ENCODE measurements at places on chromosomes 1 and 21. TPM values are rescaled to one million over a fixed set of nuclear protein-coding genes. Genes with fewer than 3 reads are reported as not detected.
A peak's percentile ranks its signal among the peaks of the same experiment; 100 is the strongest.

GRCh38 chr1:111285879-111286278, 4.8 kb upstream of the CHIA start:
- no peaks in the 10 kb centered on the region for H3K36me3 ChIP-seq
- H3K4me1 ChIP-seq, result no peaks in the 10 kb centered on the region
- H3K27me3 ChIP-seq, result no peaks in the 10 kb centered on the region
- H3K4me3 ChIP-seq, result no peak overlapping the region
- no peak for DNase-seq

DNA sequence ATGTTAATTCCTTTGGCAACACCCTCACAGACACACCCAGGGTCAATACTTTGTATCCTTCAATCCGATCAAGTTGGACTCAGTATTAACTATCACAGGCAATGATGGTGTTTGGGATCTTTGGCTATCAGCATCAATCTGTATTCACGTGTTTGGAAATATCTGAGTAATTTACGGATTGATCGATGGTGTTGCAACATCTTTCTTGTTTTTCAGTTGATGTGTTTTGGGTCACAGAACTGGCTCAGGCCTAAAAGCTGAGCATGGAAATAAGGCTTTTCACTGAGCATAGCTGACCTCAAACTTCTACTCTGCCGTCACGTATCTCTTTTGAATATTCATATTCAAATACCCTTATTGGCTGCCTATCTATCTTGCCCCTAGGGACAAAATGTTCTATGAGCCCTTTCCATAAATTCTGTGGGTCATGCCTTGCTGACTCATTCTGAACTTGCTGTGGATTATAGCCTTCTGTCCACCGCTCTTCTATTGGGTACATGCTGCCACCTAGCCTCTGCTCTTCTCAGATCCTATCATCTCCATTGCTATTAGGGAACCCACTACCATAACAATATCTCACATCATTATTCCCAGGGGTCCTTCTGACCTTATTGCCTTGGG, 156.0 kb downstream of the PDE4B start:
- no peaks in the 10 kb centered on the region for H3K36me3 ChIP-seq
- DNase-seq, result no peak
- no peak overlapping the region for H3K4me3 ChIP-seq

DNA sequence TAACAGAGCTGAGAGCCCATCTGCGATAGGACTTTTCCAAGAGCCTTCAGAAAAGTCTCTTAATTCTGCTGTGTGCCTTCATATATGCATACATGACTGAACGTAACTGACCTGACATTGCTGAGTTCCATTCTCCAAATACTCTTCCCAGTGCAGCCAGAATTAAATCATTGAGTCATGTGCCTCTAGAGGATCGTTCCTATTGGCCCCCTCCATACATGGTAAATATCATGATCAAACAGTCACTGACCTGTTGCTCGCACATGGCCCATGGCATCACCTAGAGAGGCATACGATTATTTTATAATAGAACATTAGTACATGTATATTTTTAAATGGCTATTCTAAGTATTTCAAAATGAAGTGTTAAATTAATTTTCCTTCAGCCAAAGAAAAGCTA, 186.8 kb downstream of the PBX1 start:
- H3K4me3 ChIP-seq, result no peak overlapping the region
- peak overlapping the region; percentile 19 for H3K27ac ChIP-seq
- no peaks in the 10 kb centered on the region for H3K27me3 ChIP-seq
- peaks cover 4% of the 10 kb centered on the region for H3K36me3 ChIP-seq

DNA sequence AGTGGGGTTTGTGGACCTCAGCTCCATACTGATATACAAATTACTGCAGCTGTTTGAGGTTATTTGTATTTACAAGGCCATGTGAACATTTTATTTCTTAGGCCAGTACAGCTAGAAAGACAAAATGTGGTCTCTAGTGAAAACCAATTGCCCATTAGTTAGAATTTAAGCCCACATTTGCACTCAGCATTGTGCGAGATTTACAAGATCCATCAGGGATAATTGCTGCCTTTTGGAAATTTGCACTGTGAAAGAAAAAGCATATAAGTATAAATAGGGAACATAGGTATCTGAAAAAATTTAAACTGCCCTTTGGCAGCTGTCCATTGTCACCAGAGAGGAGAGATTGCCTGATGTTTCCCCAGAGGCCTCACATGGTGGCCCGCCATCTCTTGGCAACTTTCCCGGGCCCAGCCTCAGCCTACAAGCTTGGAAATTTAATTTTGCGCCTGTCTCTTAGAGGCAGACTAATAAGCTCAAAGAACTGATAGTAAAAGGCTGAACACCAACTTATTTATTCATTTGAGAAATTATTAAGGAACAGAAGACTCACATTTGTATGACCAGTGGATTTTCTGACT, 120.7 kb downstream of the MAP3K21 start:
- H3K27ac ChIP-seq, result no peak overlapping the region
- no peaks in the 10 kb centered on the region for H3K27me3 ChIP-seq
- no peak for DNase-seq
- no peaks in the 10 kb centered on the region for H3K4me1 ChIP-seq

- no peak overlapping the region for H3K4me3 ChIP-seq
- peaks cover 4% of the 10 kb centered on the region for H3K4me1 ChIP-seq
- no peak overlapping the region for H3K27ac ChIP-seq
- DNase-seq, result peak; percentile 60
- peaks cover 71% of the 10 kb centered on the region for H3K27me3 ChIP-seq
- no peaks in the 10 kb centered on the region for H3K36me3 ChIP-seq
These were observed 33.2 kb upstream of the PAX7 start for GRCh38 chr1:18597160-18598042.

- no peak overlapping the region for H3K27ac ChIP-seq
- DNase-seq, result no peak
- H3K36me3 ChIP-seq, result no peaks in the 10 kb centered on the region
- no peaks in the 10 kb centered on the region for H3K27me3 ChIP-seq
- no peak overlapping the region for H3K4me3 ChIP-seq
These were observed 19.0 kb upstream of the ZNF678 start for GRCh38 chr1:227544067-227545050.

GRCh38 chr1:66778969-66779368, 22.1 kb downstream of the INSL5 start:
- no peak for DNase-seq
- H3K27ac ChIP-seq, result no peak overlapping the region
- peaks cover 10% of the 10 kb centered on the region for H3K4me1 ChIP-seq
- H3K36me3 ChIP-seq, result peaks cover 2% of the 10 kb centered on the region
- H3K4me3 ChIP-seq, result no peak overlapping the region

DNA sequence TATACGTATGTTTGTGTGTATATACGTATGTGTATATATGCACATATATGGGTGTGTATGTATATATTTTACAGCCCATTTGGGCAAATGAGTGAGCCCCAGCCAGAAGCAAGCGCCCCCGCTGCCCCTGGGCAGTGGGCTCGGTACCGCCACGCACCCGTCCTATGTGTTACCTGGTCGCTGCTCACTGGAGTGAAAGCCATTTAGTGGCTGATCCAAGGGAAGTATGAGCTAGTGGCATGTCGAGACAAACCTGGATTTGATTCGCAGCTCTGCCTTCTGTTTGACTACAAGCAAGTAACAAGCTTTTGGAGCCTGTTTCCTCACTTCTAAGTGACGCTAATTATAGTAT, 35.8 kb upstream of the JAK1 start:
- DNase-seq, result no peak
- H3K4me3 ChIP-seq, result peak overlapping the region; percentile 66
- H3K27me3 ChIP-seq, result peaks cover 48% of the 10 kb centered on the region
- no peak overlapping the region for H3K27ac ChIP-seq

DNA sequence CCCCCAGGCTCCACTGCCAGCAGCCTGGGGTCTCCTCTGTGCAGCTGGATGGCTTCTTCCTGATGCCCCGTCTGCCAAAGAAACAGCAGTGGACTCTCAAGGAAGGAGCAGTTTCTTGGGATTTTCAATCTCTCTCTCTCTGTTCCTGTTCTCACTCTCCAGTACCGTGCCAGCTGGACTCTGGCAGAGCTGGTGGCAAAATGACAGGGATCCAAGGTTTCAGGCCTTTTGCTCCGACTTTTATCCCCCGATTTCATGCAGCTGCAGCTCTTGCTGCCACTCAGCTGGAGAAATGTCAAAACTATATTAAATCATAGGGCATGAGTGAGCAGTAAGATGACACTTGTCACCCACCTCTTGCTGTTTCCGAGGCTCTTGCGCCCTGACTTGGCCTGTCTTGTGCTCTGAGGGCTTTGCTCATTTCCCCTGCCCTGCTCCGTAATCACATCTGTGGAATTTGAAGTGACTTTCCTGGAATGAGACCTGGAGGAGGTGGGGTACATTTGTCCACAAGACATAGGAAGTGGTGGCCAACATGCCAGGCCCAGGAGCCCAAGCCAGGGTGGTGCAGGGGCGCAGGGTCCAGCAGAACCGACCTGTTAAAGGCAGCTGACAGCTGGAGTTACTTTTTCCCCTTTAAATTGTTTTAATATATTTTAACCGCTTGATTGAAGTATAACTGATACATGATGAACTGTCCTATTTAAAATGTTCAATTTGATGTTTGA, 576.2 kb downstream of the PTPRU start:
- no peak for DNase-seq
- H3K4me1 ChIP-seq, result no peaks in the 10 kb centered on the region
- no peak overlapping the region for H3K4me3 ChIP-seq
- H3K36me3 ChIP-seq, result no peaks in the 10 kb centered on the region
- H3K27ac ChIP-seq, result no peak overlapping the region
- peaks cover 60% of the 10 kb centered on the region for H3K27me3 ChIP-seq

DNA sequence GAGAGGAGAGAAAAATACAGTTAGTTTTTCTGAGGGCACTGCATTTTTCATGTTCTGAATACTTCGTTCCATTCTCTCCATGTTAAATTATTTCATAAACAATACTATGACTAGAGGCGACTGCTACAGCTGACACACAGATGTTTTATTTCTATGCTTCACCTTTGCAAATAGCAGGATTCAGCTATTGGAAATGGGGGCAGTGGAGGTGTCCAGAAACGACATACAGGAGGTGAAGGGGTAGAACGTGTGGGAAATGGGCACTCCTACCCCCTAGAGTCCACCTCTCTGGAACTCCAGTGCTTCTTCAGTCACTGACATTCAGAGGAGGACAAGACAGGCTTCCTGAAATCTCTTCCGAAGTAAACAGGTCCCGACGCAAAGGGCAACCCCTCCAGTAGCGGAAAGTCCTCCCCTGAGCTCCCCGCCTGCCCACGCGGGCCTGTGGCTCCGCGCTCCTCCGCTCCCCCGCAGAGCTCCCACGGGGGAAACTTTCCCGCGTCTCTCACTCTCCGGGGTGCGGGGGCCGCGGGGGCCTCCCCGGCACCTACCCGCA, 480 bp downstream of the DPYD start:
- DNase-seq, result no peak
- peak overlapping the region; percentile 97 for H3K27ac ChIP-seq
- no peaks in the 10 kb centered on the region for H3K36me3 ChIP-seq
- peak overlapping the region; percentile 92 for H3K4me3 ChIP-seq
- H3K27me3 ChIP-seq, result peaks cover 15% of the 10 kb centered on the region

DNA sequence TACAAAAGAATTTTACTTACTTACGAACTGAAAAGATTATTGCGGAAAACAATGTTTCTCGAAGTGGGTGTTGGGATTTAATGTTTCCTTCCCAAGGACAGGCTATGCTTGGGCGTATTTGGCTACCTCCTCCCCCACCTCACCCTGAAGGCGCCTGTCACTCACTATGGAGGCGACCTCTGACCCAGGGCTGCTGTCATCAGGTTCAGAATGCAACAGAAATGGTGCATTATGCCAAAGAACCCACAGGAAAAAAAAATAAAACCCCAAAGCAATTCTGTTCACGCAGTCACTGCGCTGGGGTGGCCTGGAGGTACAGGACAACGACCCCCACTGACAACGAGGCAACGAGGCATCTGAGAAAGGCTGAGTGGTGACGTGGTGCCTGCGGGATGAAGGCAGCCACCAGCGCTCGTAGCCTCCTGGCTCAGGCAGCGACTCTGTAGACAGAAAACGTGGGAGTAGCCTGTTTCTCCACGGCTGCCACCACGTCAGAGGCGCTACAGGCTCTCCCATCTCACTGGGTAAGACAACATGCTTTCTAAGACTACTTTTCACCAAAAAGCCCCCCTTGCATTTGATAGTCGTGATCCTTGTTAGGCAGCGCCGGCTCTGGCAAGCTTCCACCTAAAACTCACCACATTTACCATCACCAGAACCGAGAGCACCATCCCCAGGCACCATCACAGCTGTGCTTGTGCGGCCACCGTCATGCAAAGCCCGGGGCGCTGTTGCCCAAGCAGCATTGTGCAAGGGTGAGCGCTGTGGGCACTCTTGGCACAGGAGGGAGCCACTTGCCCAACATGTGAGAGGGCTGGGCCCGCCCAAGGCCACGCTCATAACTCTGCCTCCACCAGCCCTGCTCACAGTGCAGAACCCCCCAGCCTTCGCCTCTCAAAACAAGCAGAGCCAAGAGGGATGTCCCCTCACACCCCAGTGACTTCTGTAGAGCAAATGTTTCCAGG, 14.3 kb downstream of the NADK start:
- no peaks in the 10 kb centered on the region for H3K27me3 ChIP-seq
- H3K4me1 ChIP-seq, result no peaks in the 10 kb centered on the region
- H3K36me3 ChIP-seq, result peaks cover 26% of the 10 kb centered on the region
- DNase-seq, result no peak

DNA sequence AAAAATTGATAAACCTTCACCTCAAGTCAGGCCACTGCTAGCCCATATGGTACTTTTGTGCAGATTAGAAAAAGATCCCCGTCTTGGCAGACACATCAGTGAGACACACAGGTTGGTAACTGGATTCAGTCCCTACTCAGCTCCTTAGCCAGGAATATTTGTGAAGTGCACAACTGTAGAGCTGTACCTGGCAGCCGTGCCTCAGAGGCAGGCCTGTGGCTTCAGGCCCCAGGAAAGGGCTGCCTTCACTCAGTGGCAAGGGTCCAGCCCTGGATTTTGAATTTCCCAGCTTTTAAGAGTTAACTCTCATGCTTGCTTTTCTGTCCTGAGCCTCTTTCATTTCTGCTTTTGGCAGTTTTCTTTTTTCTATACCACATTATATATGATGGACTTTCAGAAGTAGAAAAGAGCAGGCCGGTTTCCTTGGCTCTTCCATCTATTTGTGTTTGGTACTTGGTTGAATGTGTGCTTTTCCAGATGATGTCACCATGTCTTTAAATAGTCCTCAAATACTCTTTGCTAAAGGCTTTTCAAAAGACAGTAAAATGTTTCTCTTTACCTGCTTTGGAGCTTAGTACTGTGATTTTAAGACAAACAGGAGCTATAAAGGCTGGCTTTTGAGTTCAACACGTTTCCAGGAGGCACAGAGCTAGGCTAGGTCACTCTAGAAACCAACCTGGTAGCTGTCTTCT, 186.6 kb downstream of the AK5 start:
- H3K4me3 ChIP-seq, result no peak overlapping the region
- H3K36me3 ChIP-seq, result no peaks in the 10 kb centered on the region

GRCh38 chr21:37346841-37347430, 19.6 kb upstream of the DYRK1A start:
- no peak overlapping the region for H3K27ac ChIP-seq
- H3K36me3 ChIP-seq, result peaks cover 8% of the 10 kb centered on the region
- DNase-seq, result no peak

- peaks cover 79% of the 10 kb centered on the region for H3K4me1 ChIP-seq
- no peaks in the 10 kb centered on the region for H3K36me3 ChIP-seq
- DNase-seq, result peak; percentile 94
These were observed at the start of gene S100A4 for GRCh38 chr1:153545067-153546055. Gene S100A4 (minus strand): TSS chr1:153545806. CDS start chr1:153544794, 1,012 bp downstream.

The OLFML2B gene
- 4.8 TPM for total RNA-seq

The CASQ1 gene
- 0.27 TPM for total RNA-seq

The AADACL4 gene
- total RNA-seq, result 0.36 TPM

The ACBD3 gene
- 45.7 TPM for total RNA-seq

The AMY1A gene
- not detected for total RNA-seq

The CFAP74 gene
- total RNA-seq, result 0.18 TPM

The FCRLA gene
- total RNA-seq, result not detected

The LGR6 gene
- 3.1 TPM for total RNA-seq

The LINGO4 gene
- not detected for total RNA-seq

The CCDC185 gene
- not detected for total RNA-seq

The OR2T29 gene
- not detected for total RNA-seq

The NOC2L gene
- total RNA-seq, result 73.1 TPM

Data from mesothelial cell of epicardium (in vitro differentiated cells).